ENCODE measurements at places on chromosomes 16 and 17.

GRCh38 chr16:75258807-75259141 lies 7.3 kb upstream of the BCAR1 start:
- no peak overlapping the region for H3K4me3 ChIP-seq
- no peaks in the 10 kb centered on the region for H3K36me3 ChIP-seq
- DNase-seq: no peak
- no peak overlapping the region for H3K27ac ChIP-seq
- peaks cover 91% of the 10 kb centered on the region for H3K4me1 ChIP-seq

GRCh38 chr16:85033171-85033570 lies 5.6 kb downstream of the KIAA0513 start:
- peaks cover 14% of the 10 kb centered on the region for H3K36me3 ChIP-seq
- peaks cover 45% of the 10 kb centered on the region for H3K4me1 ChIP-seq
- H3K4me3 ChIP-seq: no peak overlapping the region
- H3K27me3 ChIP-seq: no peaks in the 10 kb centered on the region

GRCh38 chr16:85733839-85734170 lies 17.1 kb downstream of the C16orf74 start:
- no peak for DNase-seq
- no peak overlapping the region for H3K4me3 ChIP-seq
- H3K36me3 ChIP-seq: no peaks in the 10 kb centered on the region
- H3K27me3 ChIP-seq: no peaks in the 10 kb centered on the region
- H3K4me1 ChIP-seq: no peaks in the 10 kb centered on the region

GRCh38 chr17:78986649-78987328 lies 7.1 kb upstream of the LGALS3BP start:
- no peak for DNase-seq
- H3K27ac ChIP-seq: peak overlapping the region; percentile 63
- H3K4me3 ChIP-seq: no peak overlapping the region

- peak overlapping the region; percentile 92 for H3K4me3 ChIP-seq
- no peaks in the 10 kb centered on the region for H3K36me3 ChIP-seq
- DNase-seq: peak; percentile 70
Observed at GRCh38 chr17:36544044-36544306, 744 bp upstream of the GGNBP2 start.

DNA sequence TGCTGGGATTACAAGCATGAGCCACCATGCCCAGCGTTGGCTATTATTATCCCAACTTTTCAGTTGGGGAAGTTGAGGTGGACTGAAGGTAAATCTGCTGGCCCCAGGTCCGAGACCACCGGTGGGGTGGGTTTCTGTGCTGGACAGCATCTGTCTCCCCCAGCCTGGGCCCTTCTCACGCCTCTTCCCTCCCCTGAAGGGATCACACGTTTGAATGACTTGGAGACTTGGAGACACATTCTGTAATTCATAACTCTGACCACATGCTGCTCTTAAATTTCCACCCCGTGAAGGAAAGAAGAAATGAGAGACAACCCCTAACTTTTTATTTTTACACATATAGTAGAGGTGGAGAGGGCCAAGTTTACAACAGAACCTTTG lies 109.8 kb downstream of the MSI2 start:
- no peaks in the 10 kb centered on the region for H3K27me3 ChIP-seq
- H3K4me3 ChIP-seq: no peak overlapping the region
- H3K4me1 ChIP-seq: no peaks in the 10 kb centered on the region
- H3K36me3 ChIP-seq: no peaks in the 10 kb centered on the region
- H3K27ac ChIP-seq: no peak overlapping the region
- DNase-seq: no peak

DNA sequence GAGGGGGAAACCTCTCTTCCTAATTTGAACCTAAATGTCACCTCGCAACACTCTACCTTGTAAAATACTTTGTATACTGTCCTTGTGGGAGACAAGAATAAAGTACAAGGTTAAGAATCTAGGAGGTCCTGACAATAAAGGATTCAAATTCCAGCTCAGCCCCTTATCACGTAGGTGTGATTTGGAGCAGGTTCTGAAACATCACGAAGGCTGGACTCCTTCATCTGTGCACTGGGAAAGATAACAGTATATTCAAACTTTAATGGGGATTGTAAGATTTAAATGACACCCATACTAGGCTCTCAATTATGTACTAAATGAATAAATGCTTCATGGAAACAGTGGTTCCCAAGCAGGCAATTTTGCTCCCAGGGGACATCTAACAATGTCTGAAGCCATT lies 2.1 kb downstream of the TXNDC11 start:
- H3K27me3 ChIP-seq: no peaks in the 10 kb centered on the region
- peak overlapping the region; percentile 96 for H3K27ac ChIP-seq
- H3K36me3 ChIP-seq: peaks cover 11% of the 10 kb centered on the region
- DNase-seq: no peak
- H3K4me3 ChIP-seq: no peak overlapping the region
- H3K4me1 ChIP-seq: no peaks in the 10 kb centered on the region

DNA sequence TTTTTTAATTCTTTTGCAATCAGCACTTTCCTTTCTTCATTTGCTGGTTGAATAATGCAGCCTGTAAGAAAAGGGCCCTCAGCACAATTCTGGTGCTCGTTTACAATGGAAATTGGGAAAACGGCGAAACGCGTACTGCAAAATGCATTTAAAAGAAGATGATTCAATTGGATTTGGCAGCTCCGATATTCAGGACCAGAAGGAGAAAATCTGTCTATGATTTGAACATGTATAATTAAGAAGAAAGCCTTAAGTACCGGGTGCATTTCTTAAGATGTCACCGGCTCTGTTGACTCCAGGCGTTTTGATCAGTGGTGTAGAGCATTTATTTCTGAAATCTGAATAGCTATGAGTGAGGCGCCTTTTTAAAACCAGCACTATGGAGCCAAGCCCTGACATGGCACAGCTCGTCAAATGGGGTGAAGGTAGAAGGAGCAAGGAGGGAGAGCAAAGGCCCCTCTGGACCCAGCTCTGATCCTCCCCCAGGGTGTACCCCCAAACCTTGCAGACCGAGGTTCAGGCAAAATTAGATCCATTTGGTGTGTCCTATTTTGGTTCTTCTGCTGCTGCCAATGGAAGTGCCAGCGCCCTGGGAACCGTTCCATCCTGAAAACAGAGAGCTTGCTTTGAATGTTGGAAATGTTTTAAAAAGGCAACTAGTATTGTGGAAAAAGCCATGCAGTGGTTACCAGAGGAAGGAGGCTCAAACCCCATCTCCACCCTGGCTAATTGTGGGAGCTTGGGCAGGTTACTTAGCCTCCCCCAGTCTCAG lies 161.4 kb upstream of the RPL38 start:
- H3K27ac ChIP-seq: no peak overlapping the region
- no peaks in the 10 kb centered on the region for H3K36me3 ChIP-seq
- H3K27me3 ChIP-seq: no peaks in the 10 kb centered on the region
- no peaks in the 10 kb centered on the region for H3K4me1 ChIP-seq
- no peak overlapping the region for H3K4me3 ChIP-seq

GRCh38 chr16:77213542-77214106 lies 14.4 kb downstream of the SYCE1L start:
- H3K36me3 ChIP-seq: no peaks in the 10 kb centered on the region
- DNase-seq: no peak
- peaks cover 19% of the 10 kb centered on the region for H3K4me1 ChIP-seq
- H3K27me3 ChIP-seq: peaks cover 4% of the 10 kb centered on the region
- H3K27ac ChIP-seq: no peak overlapping the region
- no peak overlapping the region for H3K4me3 ChIP-seq

GRCh38 chr16:82829301-82829700 lies 202.5 kb downstream of the CDH13 start:
- H3K27ac ChIP-seq: no peak overlapping the region
- H3K4me1 ChIP-seq: no peaks in the 10 kb centered on the region
- DNase-seq: no peak
- H3K27me3 ChIP-seq: no peaks in the 10 kb centered on the region

DNA sequence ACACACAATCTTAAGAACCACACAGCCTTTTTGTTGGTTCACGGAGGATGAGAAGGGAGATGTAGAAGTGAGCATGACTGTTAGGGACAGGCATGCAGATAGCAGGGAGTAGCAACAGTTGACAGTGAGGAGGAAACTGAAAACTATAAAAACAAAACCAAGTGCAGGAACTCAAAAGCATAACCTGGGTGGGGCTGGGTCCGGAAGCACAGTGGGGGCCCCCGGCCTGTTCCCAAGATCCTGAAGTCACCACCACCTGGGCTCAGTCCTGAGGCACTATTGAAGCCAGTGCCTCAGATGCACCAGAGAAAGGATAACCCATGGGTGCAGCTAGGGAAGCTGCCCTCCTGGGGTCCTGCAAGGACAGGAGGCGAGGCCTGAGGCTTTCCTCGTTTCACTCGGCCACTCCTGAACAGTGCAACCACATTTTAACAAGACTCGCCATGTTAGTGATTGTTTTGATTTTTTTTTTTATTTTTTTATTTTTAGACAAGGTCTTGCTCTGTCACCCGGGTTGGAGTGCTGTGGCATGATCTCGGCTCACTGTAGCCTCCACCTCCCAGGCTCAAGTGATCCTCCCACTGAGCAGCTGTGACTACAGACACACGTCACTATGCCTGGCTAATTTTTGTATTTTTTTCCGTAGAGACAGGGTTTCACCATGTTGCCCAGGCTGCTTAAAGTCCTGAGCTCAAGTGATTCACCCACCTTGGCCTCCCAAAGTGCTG lies 27.7 kb upstream of the CBX4 start:
- H3K36me3 ChIP-seq: no peaks in the 10 kb centered on the region
- no peaks in the 10 kb centered on the region for H3K4me1 ChIP-seq

DNA sequence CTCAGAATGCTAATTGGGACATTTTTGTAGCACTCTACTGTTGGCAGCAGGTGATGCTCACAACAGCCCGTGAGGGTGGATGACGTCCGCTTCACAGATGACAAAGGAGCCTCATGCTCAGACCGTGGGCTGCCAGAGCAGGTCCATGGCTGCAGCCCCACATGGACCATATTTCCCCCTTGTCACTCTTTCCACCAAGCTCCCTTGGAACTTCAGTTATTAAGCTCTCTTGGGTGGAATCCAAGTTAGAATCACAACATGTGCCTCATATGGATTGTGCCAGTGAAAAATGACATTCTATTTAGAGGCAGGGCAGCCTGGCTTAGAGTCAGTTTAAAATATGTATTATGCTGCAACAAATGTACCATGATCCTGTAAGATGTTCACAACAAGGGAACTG lies 33.2 kb upstream of the STH start:
- H3K4me3 ChIP-seq: no peak overlapping the region
- DNase-seq: no peak
- H3K4me1 ChIP-seq: no peaks in the 10 kb centered on the region
- H3K27ac ChIP-seq: no peak overlapping the region
- no peaks in the 10 kb centered on the region for H3K36me3 ChIP-seq
- H3K27me3 ChIP-seq: no peaks in the 10 kb centered on the region

- H3K4me3 ChIP-seq: no peak overlapping the region
- H3K27me3 ChIP-seq: no peaks in the 10 kb centered on the region
- no peak overlapping the region for H3K27ac ChIP-seq
- no peak for DNase-seq
- H3K4me1 ChIP-seq: peaks cover 27% of the 10 kb centered on the region
- H3K36me3 ChIP-seq: no peaks in the 10 kb centered on the region
Observed at GRCh38 chr17:66373944-66374817, 71.8 kb downstream of the PRKCA start.

DNA sequence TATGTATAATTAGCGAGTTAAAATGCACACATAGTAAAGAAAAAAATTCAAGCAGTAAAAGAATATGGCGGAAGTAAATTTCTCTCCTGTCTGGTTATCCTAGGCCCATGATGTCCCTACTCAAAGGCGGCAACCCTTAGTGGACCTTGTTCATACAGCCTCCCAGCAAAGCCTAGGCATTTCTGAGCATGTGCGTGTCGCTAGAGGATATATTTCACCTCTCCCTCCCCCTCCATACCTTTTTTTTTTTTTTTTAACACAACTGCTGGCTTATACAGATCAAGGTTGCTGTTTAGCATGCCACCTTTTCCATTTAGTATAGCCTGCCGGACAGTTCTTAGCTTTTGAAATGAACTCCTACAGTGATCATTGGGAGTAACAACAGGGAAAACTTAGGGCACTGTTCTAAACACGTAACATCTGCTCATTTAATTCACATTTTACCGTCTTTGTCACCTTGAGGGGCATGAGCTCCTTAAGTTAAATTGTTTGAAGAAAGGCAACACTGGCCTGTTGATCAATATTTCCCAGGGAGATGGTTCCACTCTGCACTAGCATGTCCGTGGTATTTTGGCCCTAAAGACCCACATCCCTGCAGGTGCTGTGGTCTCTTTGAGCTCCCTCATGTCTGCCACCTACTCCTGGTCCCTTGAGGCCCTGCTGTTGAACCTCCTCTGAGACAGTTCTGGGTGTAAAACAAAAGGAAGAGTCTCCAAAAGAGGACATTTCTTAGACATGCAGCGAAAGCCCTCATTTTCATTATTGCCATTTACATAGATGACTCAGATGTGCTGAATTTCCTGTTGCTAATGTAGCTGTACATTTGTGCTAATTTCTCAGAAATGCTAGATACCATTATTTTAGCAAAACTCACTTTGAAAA lies 4.1 kb upstream of the TNFRSF13B start:
- DNase-seq: no peak
- H3K4me3 ChIP-seq: no peak overlapping the region
- H3K27me3 ChIP-seq: no peaks in the 10 kb centered on the region
- H3K27ac ChIP-seq: no peak overlapping the region

DNA sequence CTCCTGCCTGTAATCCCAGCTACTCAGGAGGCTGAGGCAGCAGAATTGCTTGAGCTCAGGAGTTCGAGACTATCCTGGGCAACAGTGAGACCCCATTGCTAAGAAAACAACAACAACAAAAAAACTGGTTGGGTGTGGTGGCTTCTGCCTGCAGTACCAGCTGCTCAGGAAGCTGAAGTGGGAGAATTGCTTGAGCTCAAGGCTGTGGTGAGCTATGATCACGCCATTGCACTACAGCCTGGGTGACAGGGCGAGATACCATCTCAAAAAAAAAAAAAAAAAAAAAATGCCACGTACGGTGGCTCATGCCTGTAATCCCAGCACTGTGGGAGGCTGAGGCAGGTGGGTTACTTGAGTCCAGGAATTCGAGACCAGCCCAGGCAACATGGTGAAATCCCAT lies 34.1 kb downstream of the NME2 start:
- no peak for DNase-seq
- H3K36me3 ChIP-seq: peaks cover 11% of the 10 kb centered on the region
- H3K27ac ChIP-seq: no peak overlapping the region
- no peaks in the 10 kb centered on the region for H3K4me1 ChIP-seq
- no peaks in the 10 kb centered on the region for H3K27me3 ChIP-seq

GRCh38 chr16:87607871-87608270 lies 5.6 kb downstream of the JPH3 start:
- H3K36me3 ChIP-seq: no peaks in the 10 kb centered on the region
- no peak overlapping the region for H3K4me3 ChIP-seq
- peaks cover 69% of the 10 kb centered on the region for H3K27me3 ChIP-seq
- no peak for DNase-seq
- H3K27ac ChIP-seq: no peak overlapping the region

- no peaks in the 10 kb centered on the region for H3K27me3 ChIP-seq
- peak; percentile 54 for DNase-seq
- no peaks in the 10 kb centered on the region for H3K36me3 ChIP-seq
- H3K4me1 ChIP-seq: peaks cover 19% of the 10 kb centered on the region
Observed at GRCh38 chr16:86242244-86243122, 267.8 kb upstream of the FOXF1 start.

GRCh38 chr16:81711657-81712319 lies 67.3 kb upstream of the PLCG2 start:
- peak; percentile 81 for DNase-seq

All from sigmoid colon (tissue), 7 donors.